ENCODE measurements at places on chromosomes 3 and 15.
A peak's percentile ranks its signal among the peaks of the same experiment; 100 is the strongest.

DNA sequence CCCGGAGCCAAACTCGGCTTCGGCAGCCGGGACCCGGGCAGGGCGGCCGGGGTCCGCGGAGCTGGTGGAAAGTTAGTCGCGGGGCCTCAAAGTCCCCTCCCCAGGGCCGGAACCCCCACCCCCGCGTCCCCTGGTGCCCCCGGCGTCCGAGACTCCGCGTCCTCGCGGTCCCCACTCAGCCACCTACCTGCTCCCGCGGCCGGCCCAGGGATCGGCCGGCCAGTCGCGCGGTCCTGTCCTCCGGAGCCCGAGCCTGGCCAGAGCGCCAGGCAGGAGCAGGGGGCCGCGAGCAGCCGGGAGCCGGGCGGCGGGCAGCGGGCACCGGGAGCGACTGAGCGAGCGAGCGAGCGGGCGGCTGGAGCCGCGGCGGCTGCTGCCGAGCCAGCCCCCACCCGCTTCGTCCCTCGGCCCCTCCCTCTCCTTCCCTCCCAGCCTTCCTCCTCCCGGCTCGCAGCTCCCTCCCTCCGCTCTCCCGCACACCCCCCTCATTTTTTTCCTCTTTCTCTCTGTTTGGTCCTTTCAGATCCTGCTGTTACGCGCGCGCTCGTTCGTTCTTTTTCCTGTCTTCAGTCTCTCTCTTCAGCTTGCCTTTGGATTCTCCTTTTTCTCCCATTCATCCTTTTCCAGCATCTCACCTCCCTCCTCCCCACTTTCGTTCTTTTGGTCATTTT, at the start of gene MEGF11:
Gene MEGF11, minus strand, starts transcription at position 333 of the 671 bp plus-strand sequence. CDS start 125,347 bp downstream, outside the sequence.
- peak; percentile 81 for DNase-seq

- DNase-seq, result no peak
Observed at GRCh38 chr3:177051411-177051810, 145.9 kb downstream of the TBL1XR1 start.

GRCh38 chr3:13022348-13023234, 50.6 kb downstream of the IQSEC1 start:
- peak; percentile 80 for DNase-seq

- no peak for DNase-seq
Observed at GRCh38 chr3:156016902-156017301, 103.5 kb upstream of the KCNAB1 start.

DNA sequence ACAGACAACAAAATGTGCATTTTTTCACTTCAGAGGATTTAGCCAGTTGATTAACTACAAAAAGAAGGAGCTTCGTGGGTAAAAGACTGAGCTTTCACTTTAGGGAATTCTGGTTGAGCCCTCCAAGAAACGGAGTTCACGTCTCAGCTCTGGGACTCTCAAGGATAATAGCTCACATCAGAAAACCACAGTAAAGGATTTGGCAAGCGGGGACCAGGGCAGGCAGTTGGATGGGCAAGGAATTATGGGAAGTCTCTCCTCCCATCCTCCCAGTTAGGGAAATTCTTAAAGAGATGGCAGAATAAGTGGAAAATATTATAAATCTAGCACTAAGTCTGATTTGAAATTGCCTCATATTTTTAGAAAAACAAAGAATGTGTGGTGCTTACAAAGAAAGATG, 188.3 kb upstream of the EOMES start:
- no peak for DNase-seq

DNA sequence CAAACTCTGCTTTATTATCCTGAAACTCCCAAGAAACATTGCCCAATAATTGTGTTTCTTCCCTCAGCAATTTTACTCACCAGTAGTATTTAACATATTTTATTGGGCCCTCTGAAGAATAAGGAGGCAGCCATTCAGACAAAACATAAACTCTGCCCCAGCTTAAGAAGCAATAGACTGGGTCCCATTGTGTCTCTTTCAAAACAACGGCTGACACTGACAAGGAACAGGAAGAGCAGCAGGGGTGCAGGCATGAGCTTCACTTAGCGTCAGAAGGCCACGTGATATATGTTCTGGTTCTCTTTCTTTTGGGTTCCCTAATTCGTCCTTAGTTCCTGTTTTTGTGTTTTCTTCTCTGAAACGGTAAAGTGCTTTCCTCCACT, 242.3 kb downstream of the FHIT start:
- DNase-seq, result no peak

DNA sequence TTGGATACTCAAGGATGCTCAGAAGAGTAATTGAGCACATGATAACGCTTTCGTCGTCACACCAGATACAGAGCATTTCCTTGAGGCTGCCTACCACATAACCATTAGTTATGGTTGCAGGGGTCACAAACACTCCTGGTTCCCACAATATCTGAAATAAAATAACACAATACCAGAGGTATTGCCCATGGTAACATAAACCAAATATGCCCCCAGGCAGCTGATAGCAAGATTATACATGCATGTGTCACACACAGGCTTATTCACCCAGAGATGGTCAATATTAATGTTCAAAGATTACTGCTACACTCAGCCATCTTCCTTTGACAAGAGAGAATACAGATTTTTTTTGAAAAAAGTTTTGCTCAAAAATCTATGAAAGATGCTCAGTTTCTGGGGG, 7.3 kb downstream of the RPL39L start:
- DNase-seq, result no peak

DNA sequence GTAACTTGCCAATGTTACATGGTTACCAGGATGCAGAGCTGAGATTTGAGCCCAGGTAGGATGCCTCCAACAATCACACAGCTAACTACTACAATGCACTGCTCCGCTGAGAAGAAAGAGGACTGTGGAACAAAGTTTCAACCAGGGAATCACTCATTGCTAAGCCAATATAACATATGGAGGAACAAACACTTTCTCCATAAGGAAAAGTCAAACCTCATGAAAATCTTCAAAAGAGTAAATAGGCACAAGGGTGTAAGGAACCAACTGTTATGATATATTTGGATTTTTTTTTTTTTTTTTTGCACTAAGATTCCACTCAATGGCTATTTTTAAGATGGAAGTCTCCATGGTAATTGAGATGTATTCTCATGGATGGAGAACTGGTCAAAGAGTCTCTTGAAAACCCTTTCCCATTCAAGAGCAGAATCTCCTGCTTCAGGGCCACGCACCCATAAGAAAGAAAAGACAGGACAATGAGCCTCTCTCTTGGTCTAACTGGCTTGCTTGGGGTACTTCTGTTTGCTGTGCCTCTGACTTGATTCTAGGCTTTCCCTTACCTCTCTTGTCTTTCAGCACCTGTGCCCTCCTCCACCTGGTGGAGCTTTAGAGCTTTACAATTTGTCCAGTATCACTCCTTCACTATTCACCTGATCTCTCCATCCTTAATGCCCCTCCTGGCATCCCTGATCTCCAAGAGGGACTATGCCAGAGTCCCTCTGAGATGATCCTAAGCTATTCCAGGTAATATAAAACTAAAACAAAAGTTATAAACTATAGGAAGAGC, 252.8 kb downstream of the NTRK3 start:
- no peak for DNase-seq

- DNase-seq, result no peak
Observed at GRCh38 chr3:114863848-114864247, 283.2 kb downstream of the ZBTB20 start.

Data from D341Med (cell line).